ENCODE measurements at places on chromosomes 7 and 10.

- no peak for DNase-seq
Observed at GRCh38 chr7:15600298-15600697, 38.5 kb upstream of the AGMO start.

- no peak for DNase-seq
Observed at GRCh38 chr10:3835770-3836169, 50.8 kb upstream of the KLF6 start.

- no peak for DNase-seq
Observed at GRCh38 chr7:151796091-151796870, 80.6 kb downstream of the PRKAG2 start.

GRCh38 chr10:6239213-6239991 lies 36.7 kb downstream of the PFKFB3 start:
- DNase-seq = peak; percentile 60

DNA sequence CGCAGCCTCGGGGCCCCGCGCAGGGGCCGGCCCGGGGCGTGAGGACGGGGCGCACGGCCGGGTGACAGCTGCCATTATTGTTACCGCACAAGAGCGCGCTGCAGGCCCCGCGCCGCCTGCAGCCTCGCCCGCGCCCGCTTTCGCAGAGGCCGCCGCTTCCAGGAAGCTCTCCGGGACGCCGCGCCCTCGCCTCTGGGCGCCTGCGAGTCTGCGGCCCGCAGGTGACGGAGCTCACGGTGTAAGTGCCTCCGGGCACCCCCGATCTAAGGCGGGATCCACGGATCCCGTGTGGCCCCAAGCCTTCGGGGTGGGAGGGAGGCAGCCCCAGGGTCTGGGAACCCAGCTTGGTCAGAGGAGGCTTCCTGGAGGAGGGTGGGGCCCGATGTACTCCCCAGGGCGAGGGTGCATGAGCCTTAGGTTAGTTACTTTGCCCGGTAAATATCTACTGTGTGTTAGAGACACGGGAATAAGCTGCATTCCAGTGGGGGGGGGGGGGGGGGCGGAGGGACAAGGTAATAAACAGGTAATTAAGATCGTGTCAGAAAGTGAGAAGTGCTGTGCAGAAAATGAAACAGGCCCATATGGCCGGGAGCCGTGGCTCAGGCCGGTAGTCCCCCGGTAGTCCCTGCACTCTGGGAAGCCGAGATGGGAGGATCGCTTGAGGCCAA lies 638 bp downstream of the IQCE start:
- DNase-seq = no peak

DNA sequence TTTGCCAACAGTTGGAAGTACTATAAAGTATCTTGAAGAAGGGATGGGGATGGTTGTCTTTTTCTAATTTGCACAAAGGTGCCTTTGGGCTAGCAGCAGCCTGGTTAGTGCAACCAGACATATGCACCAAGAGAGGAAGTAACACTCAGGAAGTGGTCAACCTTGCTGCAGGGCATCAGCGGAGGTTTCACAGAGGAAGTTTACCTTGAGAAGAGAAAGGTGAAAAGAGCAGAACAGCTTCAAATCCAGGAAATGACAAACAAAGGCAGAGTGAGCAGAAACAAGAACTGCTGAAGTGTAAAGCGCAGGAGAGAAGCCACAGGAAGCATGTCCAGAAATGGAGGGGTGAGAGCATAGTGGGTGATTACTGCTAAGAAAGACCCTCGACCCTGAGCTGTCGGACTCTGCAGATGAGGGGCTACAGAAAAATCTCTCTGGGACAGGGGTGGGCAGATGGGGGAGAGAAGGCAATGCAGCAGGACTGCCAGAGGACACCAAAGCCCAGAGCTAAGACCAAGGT lies 66.9 kb downstream of the STK17A start:
- peak; percentile 44 for DNase-seq

DNA sequence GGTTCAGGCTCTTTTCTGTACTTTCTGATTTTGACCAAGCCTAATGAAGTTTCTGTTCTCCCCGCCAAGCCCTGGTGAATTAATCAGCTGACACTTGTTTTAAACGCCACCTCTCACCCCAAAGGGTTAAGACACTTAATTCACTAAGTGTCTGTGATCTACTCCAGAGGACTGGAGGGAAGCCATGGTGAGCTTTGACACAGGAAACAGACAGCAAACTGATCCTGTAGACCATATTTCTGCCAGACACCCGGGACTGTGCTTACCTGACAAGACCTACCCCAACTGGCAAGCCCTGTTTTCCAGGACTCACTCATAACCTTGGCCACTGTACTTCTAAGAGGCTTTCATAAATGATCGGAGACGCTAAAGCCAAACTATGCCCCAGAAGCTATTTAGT lies 126.0 kb downstream of the STRA8 start:
- DNase-seq = no peak

DNA sequence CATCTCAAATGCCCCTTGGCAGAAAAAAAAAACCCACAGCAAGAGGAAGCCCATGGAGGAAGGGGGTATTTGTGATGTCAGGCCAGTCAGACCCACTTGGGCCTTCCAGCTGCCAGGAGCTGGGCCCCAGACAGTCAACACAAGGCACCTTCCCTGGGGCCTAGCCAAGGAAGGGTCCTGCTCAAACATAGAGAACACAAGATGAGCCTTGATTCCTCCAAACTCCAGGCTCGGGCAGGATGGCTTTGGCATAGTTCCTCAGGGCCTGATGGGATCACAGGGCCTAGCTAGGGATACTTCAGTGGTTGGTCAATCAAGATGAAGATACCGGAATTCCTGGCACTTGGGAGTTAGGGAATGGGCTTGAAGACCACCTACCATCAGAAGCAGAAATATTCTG lies 30.8 kb downstream of the DPCD start:
- DNase-seq = no peak

- DNase-seq = no peak
Observed at GRCh38 chr7:45524445-45524844, 49.7 kb upstream of the ADCY1 start.

GRCh38 chr7:66886152-66886551 lies 34.9 kb upstream of the TMEM248 start:
- DNase-seq = no peak

- no peak for DNase-seq
Observed at GRCh38 chr10:113337142-113337541, 215.7 kb upstream of the HABP2 start.
